Femur (tissue), 1 donor: ENCODE measurements at places on chromosomes 1 and 21.

- no peak for DNase-seq
These were observed 3.3 kb upstream of the COL8A2 start for GRCh38 chr1:36128126-36128904.

DNA sequence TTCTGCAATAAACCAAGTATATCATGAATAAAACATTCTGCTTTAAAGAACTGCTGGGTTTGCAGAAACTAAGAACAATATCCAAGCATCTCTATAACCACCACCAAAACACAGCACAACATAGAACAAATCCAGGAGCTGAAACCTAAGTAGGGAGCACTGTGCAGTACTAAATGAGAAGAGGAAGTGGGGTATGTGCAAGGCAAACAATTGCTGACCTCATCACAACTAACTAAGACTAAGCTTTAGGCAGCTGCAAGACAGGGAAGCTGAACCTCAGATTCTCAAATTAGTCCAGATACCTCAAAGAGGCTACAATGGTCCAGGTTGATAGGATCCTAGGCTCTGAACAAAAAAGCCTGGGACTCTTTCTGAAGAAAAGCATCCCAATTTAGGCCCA lies 172.6 kb downstream of the SLC44A5 start:
- DNase-seq = no peak

DNA sequence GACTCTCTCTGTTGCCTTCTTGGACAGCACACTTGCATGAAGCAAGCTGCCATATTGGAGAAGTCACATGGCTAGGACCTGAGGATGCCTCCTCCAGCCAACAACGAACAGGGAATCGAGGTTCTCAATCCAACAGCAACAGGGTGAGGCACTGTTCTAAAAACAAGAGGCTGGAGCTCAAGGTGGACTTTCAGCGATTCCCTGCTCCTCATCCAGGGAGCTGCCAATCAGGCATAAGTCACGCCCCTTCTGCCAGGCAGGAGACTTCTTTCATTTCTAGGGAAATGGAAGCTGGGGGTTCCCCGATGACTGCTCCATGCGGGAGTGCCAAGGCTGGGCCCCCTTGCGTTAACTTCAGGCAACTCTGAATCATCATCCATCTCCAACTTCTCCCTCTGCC lies 22.7 kb upstream of the IFNAR1 start:
- no peak for DNase-seq

GRCh38 chr21:29423099-29423870 lies 124.6 kb downstream of the BACH1 start:
- no peak for DNase-seq

DNA sequence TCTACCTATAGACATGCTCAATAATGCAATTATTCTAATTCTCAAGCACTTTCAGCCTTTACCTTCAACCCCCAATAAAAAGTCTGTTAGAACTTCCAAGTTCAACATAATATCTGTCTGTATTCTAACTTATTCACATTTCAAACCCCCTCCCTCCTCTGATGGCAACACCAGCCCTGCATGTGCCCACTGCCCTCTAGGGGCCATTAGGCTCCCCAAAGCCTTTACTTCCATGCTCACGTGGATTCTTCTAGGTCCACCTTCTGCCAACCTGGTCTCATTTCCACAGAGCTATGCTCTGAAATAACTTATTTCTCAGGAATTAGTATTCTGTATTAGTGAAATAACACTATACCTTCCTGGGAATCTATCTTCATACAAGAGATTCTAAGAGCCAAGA lies 22.2 kb upstream of the KPRP start:
- DNase-seq = no peak

GRCh38 chr1:199009447-199009846 lies 370.6 kb downstream of the PTPRC start:
- DNase-seq = peak; percentile 33

- no peak for DNase-seq
These were observed 6.7 kb upstream of the ADARB1 start for GRCh38 chr21:45067462-45068285.

GRCh38 chr1:222736470-222736869 lies 532 bp upstream of the FAM177B start:
- DNase-seq = no peak

DNA sequence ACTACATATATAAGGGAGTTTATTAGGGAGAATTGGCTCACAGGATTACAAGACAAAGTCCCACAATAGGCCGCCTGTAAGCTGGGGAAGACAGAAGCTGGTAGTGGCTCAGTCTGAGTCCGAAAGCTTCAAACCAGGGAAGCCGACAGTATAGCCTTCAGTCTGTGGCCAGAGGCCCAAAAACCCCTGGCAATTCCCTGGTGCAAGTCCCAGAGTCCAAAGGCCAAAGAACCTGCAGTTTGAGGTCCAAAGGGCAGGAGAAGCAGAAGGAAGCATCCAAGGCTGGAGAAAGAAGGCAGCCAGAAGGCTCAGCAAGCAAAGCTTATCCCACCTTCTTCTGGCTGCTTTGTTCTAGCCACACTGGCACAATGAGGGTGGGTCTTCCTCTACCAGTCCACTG lies 13.9 kb downstream of the TTLL7 start:
- DNase-seq = no peak

- no peak for DNase-seq
These were observed 44.6 kb upstream of the MYBPHL start for GRCh38 chr1:109351457-109351856.

GRCh38 chr1:156414461-156415064 lies 45.6 kb downstream of the RHBG start:
- DNase-seq = no peak

- no peak for DNase-seq
These were observed 15.6 kb downstream of the FCGR2B start for GRCh38 chr1:161678500-161678899.

GRCh38 chr1:209815490-209815889 lies 9.5 kb upstream of the IRF6 start:
- no peak for DNase-seq

GRCh38 chr1:158037866-158038359 lies 44.5 kb downstream of the KIRREL1 start:
- DNase-seq = no peak

GRCh38 chr1:116751146-116751545 lies 3.1 kb upstream of the CD2 start:
- DNase-seq = no peak

DNA sequence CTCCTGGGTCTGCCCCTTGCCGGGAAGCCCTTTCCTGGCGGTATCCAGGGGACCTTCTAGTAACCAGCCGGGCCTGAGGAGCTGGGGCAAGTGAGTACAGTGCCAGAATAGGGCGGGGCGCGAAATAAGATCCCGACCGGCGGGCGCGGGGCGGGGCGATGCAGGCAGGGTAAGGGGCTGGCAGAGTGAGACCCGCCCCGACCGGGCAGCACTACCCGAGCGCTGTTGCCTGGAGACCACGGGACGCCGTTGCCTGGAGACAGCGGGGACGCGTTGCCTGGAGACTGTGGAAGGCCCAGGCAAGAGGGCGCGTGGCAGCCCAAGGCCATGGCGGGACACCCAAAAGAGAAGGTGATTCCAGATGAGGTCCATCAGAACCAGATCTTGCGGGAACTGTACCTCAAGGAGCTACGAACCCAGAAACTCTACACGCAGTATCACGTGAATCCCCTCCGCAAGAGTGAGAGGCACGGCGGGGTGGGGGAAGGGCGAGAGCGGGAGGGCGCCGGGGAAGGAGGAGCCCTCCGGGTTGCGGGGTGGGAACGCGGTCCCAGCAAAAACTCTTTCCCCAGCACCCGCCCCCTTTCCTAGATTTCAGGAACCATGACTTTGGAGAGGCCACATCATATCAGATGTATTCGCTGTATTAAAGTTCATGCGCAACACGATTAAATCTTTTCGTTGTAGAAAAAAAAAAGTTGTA lies 24.3 kb downstream of the EBNA1BP2 start:
- DNase-seq = peak; percentile 90

GRCh38 chr1:53902235-53903138 lies 8.5 kb downstream of the DIO1 start:
- DNase-seq = no peak

GRCh38 chr1:245656189-245656717 lies 501.5 kb downstream of the KIF26B start:
- DNase-seq = no peak

DNA sequence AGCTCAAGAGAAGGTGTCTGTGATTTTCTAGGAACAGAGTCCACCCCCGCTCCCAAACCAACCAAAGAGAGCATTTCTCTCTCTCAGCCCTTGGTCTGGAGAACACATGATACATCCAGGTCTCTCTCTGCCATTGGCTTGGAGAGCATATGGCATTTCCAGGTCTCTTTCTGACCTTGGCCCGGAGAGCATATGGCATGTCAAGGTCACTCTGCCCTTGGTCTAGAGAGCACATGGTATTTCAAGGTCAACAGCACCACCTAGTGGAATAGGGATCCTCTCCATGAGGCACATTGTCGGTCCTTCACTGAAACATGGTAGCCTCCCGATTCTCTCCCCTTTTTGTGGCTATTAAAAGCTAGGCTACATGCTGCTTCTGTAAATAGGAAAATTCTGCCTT lies 437.7 kb upstream of the OLFM3 start:
- DNase-seq = no peak

GRCh38 chr1:96568639-96569038 lies 152.9 kb upstream of the PTBP2 start:
- no peak for DNase-seq

DNA sequence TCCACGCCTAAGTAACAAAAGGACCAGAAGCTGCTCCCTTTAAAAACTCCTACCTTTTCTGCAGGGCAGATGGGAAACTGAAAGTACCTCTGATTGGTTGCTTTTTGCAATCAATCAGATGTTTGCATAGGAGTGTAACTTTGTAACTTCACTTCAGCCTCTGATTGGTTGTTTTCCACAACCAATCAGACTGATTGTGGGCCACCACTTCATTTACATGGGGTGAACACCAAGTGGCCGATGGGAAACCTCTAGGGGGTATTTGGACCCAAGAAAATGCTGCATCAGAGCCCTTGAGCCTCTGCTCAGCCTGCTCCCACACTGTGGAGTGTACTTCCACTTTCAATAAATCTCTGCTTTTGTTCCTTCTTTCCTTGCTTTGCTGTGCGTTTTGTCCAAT lies 32.8 kb upstream of the CD1D start:
- DNase-seq = no peak

GRCh38 chr1:232481091-232481490 lies 148.8 kb downstream of the SIPA1L2 start:
- no peak for DNase-seq

DNA sequence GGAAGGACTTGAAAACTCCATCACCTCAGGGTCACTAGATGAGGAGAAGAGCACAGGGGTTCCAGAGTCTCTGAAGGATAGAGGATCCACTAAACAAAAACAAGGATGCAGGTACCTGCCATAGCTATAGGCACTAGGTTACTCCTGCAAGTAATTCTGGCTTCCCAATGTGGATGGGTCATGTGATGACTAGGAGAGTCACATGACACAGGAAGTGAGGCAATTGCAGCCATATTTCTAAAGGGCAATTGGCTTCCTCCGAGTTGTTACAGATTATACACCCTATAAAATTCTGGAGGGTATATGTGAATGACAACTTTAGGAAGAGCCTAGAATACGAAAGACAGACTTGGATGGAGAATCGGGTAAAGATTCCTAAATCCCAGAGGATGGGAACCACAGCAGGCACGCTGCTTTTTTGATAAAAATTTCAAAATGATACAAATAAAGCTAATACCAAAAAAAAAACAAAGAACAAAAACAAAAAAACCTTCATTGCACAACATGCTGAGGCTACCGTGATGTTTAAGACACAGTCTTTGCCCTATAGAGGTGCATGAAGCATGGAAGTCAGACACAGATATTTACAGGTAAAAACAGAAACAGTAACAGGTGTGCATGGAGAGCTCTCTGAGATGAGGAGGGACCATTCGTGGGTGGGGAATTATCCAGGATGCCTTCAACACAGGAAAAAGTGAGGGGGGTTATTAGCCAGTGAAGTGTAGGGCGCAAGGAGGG lies 10.5 kb downstream of the MTX1 start:
- no peak for DNase-seq
